Activated CD4-positive, alpha-beta T cell treated with anti-CD3 and anti-CD28 coated beads, Interleukin-2, amount 50 U/mL, for 48 hours (primary cell): ENCODE measurements at places on chromosomes 7 and 10.

- DNase-seq: no peak
These were observed 517 bp downstream of the SRGN start for GRCh38 chr10:69088471-69088769.

- no peak for DNase-seq
These were observed 18.6 kb upstream of the VDAC2 start for GRCh38 chr10:75191821-75192568.

GRCh38 chr10:30583778-30584415 lies 45.7 kb downstream of the LYZL2 start:
- DNase-seq: no peak

DNA sequence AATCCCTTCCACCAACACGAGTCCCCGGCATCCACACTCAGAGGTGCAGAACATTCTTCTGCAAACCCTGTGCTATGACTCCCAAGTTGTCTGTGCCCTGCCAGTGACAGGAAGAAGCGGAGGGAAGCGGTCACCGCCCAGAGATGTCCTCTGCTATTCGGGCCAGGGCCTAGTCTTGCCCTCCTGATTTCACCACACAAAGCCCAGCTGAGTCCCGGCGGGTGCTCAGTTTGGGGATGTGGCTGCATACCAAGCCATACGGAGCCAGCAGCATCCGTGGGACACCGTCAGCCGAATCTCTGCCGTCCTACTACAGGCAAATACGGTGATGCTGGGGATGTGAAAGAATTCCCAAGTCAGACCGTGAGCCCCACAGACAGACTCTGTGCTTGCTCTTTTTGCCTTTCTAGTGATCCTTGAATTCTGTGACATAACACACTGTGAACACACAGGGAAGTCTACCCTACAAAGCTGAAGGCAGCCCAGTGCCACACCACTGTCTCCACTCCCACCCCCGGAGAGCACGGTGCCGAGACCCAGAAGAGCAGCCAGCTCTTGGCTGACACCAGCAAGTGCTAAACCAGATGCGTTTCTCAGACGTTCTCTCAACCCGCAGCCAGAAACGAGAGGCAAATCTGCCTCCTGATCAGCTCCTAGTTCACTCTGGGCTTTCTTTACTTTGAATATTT lies 2.0 kb downstream of the STK32C start:
- no peak for DNase-seq

DNA sequence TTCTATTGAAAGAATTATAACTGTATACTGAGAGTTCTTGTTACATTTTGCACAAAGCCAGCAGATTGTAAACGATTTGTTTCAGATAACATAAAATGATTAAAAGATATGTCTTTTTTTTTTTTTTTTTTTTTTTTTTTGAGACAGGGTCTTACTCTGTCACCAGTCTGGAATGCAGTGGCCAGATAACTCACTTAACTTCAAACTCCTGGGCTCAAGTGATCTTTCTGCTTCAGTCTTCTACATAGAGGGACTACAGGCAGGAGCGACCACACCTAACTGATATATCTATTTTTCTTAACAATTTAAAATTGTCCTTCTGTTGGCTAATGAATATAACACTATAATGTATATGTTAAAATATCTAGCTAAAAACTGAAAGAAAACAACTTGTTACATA lies 317.3 kb upstream of the CACNA2D1 start:
- DNase-seq: no peak

GRCh38 chr10:63116452-63117072 lies 16.6 kb upstream of the NRBF2 start:
- no peak for DNase-seq

DNA sequence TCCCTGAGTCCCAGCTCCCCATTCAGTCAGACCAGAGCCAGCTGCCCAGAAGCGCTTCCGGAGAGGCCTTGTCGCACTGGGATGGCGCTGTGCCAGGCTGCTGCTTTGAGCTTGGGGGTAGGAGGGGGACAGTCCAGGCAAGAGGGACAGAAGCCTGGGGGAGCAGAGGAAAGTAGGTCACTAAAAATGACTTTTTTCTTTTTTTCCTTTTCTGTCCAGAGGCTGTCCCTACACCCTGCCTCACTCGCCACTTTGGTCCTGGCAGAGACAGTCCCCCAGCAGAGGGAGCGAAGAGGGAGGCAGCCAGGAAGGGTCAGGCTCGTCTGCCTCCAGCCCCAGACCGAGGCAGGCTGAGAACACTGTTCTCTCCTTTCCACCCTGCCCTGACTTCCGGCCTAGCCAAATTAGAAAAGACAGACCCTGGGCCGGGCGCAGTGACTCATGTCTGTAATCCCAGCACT lies 15.8 kb upstream of the TRIM8 start:
- no peak for DNase-seq

DNA sequence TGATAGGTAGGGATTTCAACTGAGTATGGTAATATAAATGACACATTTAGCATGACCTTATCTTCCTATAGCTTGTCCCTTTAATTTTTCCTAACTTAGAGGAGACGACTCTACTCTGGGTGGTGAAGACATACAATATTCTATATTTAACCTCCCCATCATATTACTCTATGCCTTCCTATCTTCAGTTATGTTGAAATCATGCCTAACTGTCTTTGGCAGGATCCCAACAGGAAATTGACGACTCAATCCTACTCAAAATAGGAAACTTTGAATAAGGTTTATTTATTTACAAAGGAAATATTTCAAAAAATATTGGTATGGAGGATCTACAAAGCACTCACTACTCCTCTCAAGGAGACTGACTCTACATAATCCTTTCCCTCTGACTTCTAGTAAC lies 24.1 kb upstream of the SEMA3A start:
- DNase-seq: no peak

DNA sequence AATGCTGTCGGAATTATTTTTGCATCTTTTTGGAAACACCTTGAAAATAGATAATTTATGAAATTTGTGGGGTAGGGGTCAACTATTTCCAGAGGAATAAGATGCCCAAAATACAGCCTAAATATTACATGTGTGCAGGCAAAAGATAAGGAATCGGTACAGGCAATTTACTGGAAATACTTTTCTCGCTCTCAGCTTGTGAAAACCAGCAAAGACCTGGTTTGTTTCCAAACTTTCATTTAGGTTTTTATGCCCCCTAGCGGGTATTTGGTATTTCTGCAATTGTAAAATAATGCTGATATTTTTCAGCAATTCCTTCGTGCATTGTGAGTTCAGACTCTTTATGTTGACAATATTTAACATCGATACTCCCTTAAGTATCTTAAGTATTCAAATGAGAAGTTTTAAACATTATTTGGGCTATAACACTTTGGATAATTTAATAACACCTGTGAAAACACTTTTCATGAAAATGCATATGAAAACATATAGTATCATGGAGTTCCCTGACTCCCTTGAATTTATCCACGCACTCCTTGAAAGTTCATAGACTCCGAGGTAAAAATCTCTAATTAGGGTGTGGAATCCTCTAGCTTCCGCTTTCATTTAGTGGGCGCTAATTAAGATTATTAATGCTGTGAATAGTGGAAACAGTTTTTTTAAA lies 132.4 kb downstream of the TSPAN12 start:
- DNase-seq: no peak

DNA sequence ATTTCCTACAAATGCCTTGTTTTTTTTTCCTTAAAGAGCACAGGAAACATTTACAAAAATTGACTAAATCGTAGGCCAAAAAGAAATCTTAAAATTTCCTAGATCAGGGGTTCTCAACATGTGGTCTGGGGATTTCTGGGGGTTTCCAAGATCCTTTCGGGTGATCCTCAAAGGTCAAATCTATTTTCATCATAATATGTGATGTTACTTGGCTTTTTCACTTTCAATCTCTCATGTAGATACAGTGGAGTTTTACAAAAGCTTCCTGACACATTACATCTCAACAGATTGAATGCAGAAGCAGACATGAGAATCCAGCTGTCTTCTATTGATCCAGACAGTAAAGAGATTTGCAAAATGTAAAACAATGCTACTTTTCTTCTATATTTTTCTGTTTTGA lies 497.3 kb downstream of the INHBA start:
- DNase-seq: no peak

DNA sequence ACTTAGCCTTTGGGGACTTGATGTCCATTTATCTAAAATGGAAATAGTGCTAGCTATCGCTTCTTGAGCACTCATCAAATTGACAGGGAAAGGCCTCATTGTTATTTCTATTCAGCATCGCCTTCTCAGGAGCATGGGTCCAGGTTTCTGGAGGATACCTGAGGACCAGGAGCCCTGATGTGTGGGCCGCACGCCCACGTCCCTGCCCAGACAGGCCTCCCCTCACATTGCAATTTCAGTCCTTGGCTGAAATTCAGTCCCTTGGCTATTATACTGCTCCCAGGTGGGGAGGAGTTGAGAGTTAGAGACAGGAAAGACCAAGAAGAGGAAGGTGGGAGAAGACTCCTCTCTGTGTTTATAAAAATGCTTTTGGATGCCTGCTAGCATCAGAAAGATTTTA lies 38.9 kb downstream of the GPRIN2 start:
- DNase-seq: no peak

DNA sequence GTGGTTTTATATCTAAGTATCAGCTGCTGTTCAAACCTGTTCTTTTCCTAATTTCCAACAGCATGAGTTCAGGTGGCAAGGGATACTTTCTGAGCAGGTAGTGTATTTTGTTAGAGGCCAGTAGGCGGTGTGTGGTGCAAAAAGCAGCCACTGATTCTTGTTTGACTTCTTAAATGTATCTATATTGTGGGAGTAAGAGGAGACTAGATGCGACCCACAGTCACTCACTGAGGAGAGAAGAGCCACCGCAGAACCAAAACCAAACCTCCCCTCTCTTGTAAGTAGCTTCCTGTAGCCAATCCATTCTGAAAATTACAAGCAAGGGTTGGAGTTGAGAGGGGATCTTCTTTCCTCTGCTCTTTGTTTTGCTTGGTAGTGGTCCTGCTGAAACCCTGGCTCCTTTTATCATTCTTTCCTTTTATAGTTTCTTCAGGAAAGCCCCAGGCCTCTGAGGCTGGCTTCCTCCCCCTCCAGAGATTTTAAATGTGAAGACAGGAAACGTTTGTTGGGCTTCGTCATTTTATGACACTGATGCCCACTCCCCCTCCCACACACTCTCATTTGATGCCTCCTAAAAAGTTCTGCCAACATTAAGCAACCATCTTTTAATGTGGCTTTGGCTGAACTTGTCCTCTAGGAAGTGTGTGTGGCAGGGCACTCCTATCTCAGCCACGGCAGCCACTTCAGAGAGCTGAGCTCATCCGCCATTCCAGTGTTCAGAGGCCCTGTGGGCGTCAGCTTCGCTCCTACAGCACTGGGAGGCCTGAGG lies 566.0 kb downstream of the SUGCT start:
- peak; percentile 3 for DNase-seq

- no peak for DNase-seq
These were observed 405.6 kb upstream of the PRKCQ start for GRCh38 chr10:6985644-6986043.

- no peak for DNase-seq
These were observed 77.3 kb upstream of the SVIL start for GRCh38 chr10:29712108-29712507.

DNA sequence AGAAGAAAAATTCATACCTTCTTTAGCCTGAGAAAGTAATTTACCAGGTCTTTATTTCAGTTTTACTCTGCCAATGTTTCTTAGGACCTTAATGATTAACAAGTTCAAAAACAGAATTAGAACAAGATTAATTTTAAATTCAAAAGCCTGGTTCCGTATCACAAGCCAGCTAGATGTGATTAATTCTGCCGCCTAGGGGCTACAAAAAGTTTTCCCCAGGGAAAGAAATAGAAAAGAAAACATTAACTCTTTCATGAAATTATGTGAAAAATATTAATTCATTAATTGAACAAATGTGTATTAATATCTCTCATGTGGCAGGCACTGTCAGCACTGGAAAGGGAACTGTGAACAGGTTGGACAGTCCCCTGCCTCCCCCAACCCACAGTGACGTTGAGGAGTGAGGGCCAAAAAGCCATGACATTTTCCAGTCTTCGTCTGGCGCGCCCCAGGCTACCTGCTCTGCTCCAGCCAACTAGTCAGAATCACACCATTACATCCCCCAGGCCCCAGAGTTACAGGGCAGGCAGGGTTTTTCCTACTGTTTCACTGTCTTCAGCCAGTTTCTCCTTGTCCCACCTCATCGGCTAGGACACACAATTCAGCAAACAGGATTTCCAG lies 20.1 kb downstream of the TMEM176A start:
- no peak for DNase-seq

DNA sequence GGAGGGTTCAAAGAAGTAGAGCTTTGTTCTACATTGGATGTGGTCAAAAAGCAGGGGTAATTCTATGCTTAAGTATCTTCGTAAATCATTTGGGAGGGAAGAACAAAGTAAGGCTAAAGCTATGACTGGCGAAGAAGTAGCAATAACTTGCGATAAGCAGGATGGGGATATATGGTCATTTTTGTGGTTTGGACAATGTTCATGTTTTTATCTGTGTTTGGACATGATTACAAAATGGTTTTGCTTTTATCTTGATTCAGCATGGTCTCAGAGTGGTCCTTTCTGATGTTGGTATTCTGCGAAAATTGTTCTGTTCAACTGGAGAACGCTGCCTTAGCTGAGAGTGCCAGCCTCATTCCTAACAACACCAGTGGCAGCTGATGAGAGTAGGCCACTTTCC lies 208.8 kb downstream of the SEMA3A start:
- no peak for DNase-seq

GRCh38 chr7:149454750-149455149 lies 6.1 kb downstream of the ZNF777 start:
- DNase-seq: no peak

GRCh38 chr10:17768957-17769356 lies 17.0 kb downstream of the TMEM236 start:
- DNase-seq: no peak

GRCh38 chr7:102917436-102918353 lies 4.9 kb downstream of the LRRC17 start:
- DNase-seq: no peak

GRCh38 chr7:7922684-7923385 lies 45.8 kb upstream of the GLCCI1 start:
- no peak for DNase-seq

GRCh38 chr7:11298220-11298619 lies 324.5 kb downstream of the PHF14 start:
- DNase-seq: no peak

- no peak for DNase-seq
These were observed 38.4 kb downstream of the SLC39A12 start for GRCh38 chr10:17989908-17990767.

GRCh38 chr10:112981553-112981952 lies 31.5 kb downstream of the TCF7L2 start:
- peak; percentile 21 for DNase-seq

DNA sequence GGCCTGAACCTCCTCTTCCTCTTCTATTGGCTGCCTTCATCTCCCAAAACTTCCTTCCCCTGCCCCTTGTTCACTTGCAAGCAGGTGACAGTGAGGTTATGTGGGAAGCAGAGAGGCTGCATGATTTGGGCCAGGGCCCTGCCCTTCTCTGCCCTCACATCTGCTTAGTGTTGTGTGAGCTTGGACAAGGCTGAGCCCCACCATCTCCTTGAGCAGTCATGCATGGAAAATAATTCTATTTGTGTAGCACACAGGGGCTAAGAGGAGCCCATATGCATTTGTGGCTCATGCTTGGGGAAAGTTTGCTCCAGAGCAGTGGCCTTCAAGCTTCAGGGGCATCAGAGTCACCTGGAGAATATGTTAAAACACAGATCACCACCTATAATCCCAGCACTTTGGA lies 26.8 kb upstream of the AQP1 start:
- no peak for DNase-seq
